ENCODE measurements at places on chromosomes 5 and 9. TPM values are rescaled to one million over a fixed set of nuclear protein-coding genes. Genes with fewer than 3 reads are reported as not detected.

- no peak for DNase-seq
Measured at GRCh38 chr9:74444369-74444768, 52.8 kb upstream of the RORB start.

The FCN1 gene
- total RNA-seq: not detected

- DNase-seq: no peak
Measured at GRCh38 chr5:132179405-132179804, 48.2 kb downstream of the P4HA2 start.

GRCh38 chr5:76401801-76402250 is 1.3 kb upstream of the IQGAP2 start:
- DNase-seq: peak; percentile 17

DNA sequence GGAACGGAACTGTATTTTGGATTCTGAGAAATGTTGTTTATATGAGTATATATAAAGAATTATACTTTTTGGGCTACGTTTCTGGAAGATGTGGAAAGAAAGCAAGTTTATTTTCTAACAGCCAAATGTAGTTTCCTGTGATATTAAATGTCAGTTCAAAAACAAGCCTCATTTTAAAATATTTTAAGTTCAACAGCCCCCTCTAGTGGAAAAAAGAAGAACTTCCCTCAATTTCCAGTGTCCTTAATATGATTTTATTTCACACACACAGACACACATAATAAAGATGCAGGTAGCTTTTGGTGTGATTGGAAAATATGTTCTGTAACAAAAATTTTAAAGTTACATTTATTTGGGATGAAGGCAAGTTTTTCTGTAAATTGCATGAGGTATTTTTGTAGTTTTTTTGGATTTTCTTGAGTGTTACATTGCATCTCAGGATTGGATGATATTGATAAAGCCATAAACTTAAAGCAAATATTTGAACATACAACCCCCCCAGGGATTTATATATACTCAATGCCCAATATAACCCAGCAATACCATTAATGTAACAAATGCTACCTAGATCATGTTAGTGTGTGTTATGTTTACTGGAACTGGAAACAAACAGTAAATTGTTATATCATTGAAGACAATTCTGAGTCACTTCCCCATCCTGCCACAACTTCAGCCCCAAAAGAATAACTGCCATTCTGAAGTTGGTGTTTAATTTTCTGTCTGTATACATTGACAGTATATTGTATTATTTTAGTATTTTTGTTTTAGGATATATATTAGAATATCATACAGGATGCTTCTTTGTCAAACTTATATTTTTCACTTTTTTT is 54.0 kb downstream of the CCDC171 start:
- no peak for DNase-seq

DNA sequence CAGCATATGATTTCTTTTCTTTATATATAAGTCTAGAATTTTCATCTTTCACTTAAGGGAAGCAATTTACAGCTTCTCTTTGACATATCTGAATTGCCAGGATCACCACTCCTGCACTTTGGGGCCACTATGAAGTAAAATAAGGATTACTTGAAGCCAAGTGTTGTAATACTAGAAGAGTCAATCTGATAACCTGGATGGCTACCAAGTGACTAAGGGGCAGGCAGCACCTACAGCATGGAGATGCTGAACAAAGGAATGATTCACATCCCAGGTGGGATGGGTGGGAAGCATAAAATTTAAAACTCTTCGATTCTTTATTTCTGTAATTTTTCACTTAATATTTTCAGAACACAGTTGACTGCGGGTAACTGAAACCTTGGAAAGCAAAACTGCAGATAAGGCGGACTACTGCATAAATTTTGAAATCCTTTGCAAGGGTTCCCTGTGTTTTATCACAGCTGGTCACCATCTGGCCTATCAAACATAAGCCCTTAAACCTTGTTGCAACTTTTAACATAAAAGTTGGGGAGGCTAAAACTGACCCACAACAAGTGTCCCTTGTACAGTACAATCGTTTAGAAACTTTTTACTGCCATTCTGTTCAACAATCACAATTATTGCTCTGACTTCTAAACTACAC is 31.2 kb downstream of the NR3C1 start:
- DNase-seq: no peak

GRCh38 chr5:175796536-175797499 is 74.6 kb upstream of the CPLX2 start:
- DNase-seq: peak; percentile 87

- no peak for DNase-seq
Measured at GRCh38 chr9:20980832-20981455, 50.5 kb downstream of the HACD4 start.

- no peak for DNase-seq
Measured at GRCh38 chr9:8600914-8601680, 801.5 kb upstream of the DMAC1 start.

GRCh38 chr5:43553381-43553780 is 3.5 kb downstream of the PAIP1 start:
- DNase-seq: no peak

DNA sequence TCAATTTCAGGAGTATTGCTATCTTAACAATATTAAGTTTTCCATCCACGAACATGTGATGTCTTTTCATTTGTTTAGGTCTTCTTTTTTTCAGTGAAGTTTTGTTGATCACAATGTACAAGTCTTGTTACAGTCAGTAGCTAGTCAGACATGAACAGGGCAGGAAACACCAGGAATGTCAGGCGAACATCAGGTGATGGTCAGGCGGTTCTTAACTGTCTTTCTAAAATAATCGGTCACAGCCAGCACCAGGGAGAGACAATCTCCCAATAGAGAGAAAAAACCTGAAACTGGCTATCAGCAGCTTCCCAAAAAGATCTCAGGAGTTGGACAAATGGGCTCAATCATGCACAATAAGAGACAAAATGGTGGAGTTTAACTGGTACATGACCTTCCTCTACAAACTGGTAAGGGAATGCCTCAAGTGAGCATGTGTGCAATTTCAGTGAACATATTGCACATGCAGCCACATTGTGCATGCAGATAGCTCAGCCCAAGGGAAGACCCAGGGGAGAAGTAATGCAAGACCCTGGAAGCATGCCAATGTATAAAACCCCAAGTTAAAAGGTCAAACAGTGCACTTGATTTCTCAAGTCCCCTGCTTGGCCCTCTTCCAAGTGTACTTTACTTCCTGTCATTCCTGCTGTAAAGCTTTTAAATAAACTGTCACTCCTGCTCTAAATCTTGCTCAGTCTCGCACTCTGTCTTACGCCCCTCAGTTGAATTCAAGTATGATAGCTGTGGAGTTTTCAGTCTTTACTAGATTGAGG is 176.1 kb upstream of the RASEF start:
- DNase-seq: no peak

- no peak for DNase-seq
Measured at GRCh38 chr9:93131599-93132286, 2.3 kb downstream of the NINJ1 start.

The STPG3 gene
- 0.63 TPM for total RNA-seq

DNA sequence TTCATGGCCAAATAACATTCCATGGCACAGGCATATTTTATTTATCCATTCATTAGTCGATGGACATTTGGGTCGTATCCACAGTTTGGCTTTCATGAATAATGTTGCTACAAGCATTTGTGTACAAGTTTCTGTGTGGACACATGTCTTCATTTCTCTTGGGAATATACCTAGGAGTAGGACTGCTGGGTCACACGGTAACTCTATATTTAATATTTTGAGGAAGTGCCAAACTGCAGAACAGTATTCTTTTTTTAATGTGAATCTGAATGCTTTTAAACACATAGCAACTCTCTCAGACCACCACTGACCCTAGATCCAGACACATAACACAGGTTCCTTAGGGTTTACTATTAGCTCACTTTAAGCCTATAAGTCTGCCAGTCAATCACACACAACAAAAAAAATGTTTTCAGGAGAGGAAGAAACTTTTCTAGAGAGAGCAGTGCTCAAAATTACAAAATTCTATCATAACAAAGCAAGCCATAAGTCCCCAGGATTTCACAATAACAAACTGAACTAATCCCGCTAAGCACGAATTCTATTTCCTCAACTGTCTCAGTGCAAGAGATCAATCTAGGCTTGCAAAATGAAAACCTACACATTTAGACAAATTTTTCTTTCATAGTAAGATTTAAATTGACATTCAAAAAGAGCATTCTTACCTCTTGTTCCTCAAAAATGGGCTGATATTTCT is 41.8 kb upstream of the GABBR2 start:
- DNase-seq: no peak

The PPP2R2B gene
- total RNA-seq: 2.0 TPM

The ACTBL2 gene
- total RNA-seq: not detected

DNA sequence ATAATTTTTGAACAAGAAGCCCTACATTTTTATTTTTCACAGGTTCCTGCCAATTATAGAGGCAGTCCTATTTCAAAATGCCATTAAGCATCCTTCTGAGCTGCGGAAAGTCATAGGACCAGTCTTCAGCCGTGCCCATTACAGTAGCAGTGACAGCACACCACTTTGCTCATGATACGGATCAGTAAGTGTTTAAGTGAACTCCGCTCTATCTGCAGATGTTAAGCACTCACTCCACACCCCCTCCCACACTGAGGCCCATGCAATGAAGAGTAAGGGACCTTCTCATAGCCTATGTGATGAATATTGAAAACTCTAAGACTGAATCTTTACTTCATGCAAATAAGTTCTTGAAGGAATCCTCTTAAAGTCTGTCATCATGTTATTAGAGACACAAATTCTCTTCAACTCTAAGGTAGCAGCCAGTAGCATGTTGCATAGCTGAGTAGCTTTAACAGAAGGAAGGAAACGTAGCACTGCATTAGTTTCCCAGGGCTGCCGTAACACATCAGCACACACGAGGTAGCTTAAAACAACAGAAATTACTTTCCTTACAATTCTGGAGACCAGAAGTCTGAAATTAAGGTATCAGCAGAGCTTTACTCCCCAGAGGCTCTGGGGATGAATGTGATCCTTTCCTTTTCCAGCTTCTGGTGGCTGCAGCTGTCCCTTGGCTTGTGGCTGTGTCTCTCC is 20.3 kb upstream of the TAF11L2 start:
- DNase-seq: no peak

DNA sequence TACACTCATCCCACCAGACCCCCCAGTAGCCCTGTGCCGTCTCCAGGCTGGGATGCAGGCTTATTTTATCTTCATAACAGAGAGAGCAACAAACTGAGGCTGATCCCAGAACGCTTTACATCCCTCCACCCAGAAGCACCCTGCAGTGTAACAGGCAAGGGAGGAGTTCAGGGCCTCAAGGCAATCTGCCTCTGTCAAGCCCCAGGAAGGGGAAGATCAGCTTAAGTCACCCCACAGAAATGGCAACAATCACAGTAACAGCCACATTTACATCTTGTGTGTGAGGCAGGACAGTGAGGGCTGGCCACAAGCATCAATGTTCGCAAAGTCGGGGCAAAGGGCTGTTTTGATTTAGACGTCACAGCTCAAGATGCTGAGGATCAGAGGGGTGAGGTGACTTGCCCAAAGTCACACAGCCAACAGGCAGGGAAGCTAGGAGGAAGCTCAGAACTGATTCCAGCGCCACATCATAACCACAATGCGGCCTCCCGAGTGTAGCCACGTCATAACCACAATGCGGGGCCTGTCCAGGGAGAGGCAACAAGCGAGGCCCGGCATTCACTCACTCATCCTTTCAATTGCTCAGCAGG is 14.4 kb downstream of the STK10 start:
- peak; percentile 83 for DNase-seq

DNA sequence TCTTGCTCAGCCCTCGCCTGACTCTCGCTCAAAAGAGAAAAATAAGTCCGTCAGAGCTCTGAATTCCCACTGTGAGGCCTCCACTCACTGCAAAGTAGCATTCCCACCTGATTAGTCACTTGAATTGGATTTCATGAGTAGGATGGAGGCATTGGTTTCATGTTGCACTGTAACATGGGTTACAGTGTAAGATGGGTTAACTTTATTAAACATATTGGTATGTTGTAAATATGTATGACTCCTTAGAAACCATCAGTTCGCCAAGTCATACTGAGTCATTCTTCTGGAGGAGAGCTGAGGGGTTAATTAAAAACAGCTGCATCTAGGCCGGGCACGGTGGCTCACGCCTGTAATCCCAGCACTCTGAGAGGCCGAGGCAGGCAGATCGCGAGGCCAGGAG is 93.8 kb upstream of the BNC2 start:
- no peak for DNase-seq

The PDZD2 gene
- total RNA-seq: not detected

The SEMA5A gene
- total RNA-seq: 0.23 TPM

The SMC5 gene
- 33.9 TPM for total RNA-seq

GRCh38 chr9:134928436-134929192 is 10.9 kb upstream of the FCN1 start:
- DNase-seq: no peak

- no peak for DNase-seq
Measured at GRCh38 chr5:132444061-132444460, 46.5 kb downstream of the IRF1 start.

The TICAM2 gene
- total RNA-seq: 0.77 TPM

The MZB1 gene
- total RNA-seq: 19.7 TPM

The SLC46A2 gene
- total RNA-seq: not detected

- no peak for DNase-seq
Measured at GRCh38 chr5:52884453-52884852, 96.7 kb downstream of the ITGA1 start.

GRCh38 chr9:101458963-101459631 is 23.5 kb upstream of the ALDOB start:
- DNase-seq: peak; percentile 18

The IRX4 gene
- total RNA-seq: not detected

The MORN5 gene
- total RNA-seq: not detected

Measured in activated T-cell treated with anti-CD3 and anti-CD28 coated beads, Interleukin-2, amount 50 U/mL, for 72 hours (primary cell).